ENCODE measurements at places on chromosomes 6 and 20.

DNA sequence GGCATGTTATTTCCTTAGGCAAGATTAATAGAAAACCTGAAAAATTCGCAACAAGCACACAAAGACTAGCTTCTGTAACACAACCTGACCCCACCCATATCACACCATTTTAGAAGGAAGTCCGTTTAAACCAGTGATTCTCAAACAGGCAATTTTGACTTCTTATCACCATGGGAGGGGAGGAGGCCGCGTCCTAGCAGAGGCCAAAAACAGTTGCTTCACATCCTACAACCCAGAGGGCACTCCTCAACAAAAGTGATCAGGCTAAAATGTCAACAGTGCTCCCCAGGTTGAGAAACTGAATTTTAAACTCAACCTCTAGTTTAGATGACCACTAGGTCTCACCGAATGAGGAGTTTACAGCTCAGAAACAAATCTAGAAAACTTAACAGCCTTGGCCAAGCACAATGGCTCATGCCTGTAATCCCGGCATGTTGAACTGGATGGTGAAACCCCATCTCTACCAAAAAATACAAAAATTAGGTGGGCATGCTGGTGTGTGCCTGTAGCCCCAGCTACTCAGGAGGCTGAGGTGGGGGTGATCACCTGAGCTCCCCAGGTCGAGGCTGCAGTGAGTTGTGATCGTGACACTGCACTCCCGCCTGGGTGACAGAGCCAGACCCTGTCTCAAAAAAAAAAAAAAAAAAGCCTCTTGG lies 3.4 kb downstream of the SNX5 start:
- H3K4me1 ChIP-seq, result peaks cover 64% of the 10 kb centered on the region
- no peaks in the 10 kb centered on the region for H3K27me3 ChIP-seq
- H3K4me3 ChIP-seq, result peak overlapping the region; percentile 87
- peak overlapping the region; percentile 96 for H3K27ac ChIP-seq

- peaks cover 18% of the 10 kb centered on the region for H3K4me1 ChIP-seq
- H3K36me3 ChIP-seq, result no peaks in the 10 kb centered on the region
- peaks cover 4% of the 10 kb centered on the region for H3K27me3 ChIP-seq
- no peak overlapping the region for H3K4me3 ChIP-seq
- DNase-seq, result no peak
Measured at GRCh38 chr6:90715093-90715655, 128.3 kb upstream of the MAP3K7 start.

GRCh38 chr20:48503166-48503815 lies 324.5 kb downstream of the PREX1 start:
- H3K4me3 ChIP-seq, result no peak overlapping the region
- no peak overlapping the region for H3K27ac ChIP-seq
- H3K36me3 ChIP-seq, result no peaks in the 10 kb centered on the region
- peaks cover 18% of the 10 kb centered on the region for H3K27me3 ChIP-seq

GRCh38 chr20:20130399-20130798 lies 78.1 kb downstream of the CFAP61 start:
- H3K27ac ChIP-seq, result no peak overlapping the region
- H3K4me3 ChIP-seq, result no peak overlapping the region
- peaks cover 7% of the 10 kb centered on the region for H3K36me3 ChIP-seq
- H3K4me1 ChIP-seq, result no peaks in the 10 kb centered on the region
- H3K27me3 ChIP-seq, result no peaks in the 10 kb centered on the region

- DNase-seq, result peak; percentile 31
- H3K27ac ChIP-seq, result peak overlapping the region; percentile 99
- peak overlapping the region; percentile 72 for H3K4me3 ChIP-seq
- no peaks in the 10 kb centered on the region for H3K27me3 ChIP-seq
Measured at GRCh38 chr20:53738039-53738944, 144.7 kb upstream of the ZNF217 start.

- H3K4me1 ChIP-seq, result peaks cover 2% of the 10 kb centered on the region
- peaks cover 13% of the 10 kb centered on the region for H3K27me3 ChIP-seq
- no peak overlapping the region for H3K27ac ChIP-seq
- no peak for DNase-seq
- H3K36me3 ChIP-seq, result peaks cover 3% of the 10 kb centered on the region
- H3K4me3 ChIP-seq, result no peak overlapping the region
Measured at GRCh38 chr20:33119725-33120720, 40.6 kb downstream of the BPIFB4 start.

GRCh38 chr6:26017632-26017966 lies 55.0 kb downstream of the TRIM38 start:
- no peaks in the 10 kb centered on the region for H3K27me3 ChIP-seq
- H3K36me3 ChIP-seq, result peaks cover 10% of the 10 kb centered on the region
- peak overlapping the region; percentile 64 for H3K4me3 ChIP-seq
- H3K27ac ChIP-seq, result peak overlapping the region; percentile 45
- no peak for DNase-seq

GRCh38 chr20:11521476-11522365 lies 396.0 kb upstream of the BTBD3 start:
- no peaks in the 10 kb centered on the region for H3K36me3 ChIP-seq
- no peaks in the 10 kb centered on the region for H3K27me3 ChIP-seq
- no peak overlapping the region for H3K4me3 ChIP-seq
- DNase-seq, result no peak
- H3K4me1 ChIP-seq, result no peaks in the 10 kb centered on the region

DNA sequence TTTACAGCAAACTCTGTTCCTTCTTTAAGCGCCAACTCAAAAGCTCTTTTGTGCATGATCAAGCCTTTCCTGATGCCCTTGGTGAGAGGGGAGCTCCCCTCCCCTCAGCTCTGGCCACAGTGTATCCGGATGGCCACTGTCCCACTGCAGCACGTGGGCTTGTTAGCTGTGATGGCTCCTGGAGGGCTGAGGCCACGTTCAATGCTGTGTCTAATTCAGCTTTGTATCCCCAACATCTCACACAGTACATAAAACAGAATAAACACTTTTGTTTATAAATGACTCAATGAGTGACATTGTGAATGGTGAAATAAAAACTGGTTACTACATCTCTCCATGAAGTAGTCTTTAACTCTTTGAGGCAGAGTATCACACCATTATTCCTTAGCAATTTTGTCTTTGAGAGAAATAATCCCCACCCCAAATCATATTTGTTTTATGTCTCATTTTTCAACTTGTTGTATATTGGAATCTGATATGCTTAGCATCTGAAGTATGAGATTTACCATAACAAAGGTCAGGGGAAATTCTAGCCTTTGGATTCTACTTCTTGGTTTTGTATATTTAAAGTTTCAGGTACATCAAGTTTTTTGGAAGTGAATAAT lies 44.5 kb downstream of the EDN1 start:
- DNase-seq, result no peak
- H3K27ac ChIP-seq, result no peak overlapping the region
- peaks cover 17% of the 10 kb centered on the region for H3K27me3 ChIP-seq
- H3K4me1 ChIP-seq, result peaks cover 26% of the 10 kb centered on the region
- no peak overlapping the region for H3K4me3 ChIP-seq
- peaks cover 1% of the 10 kb centered on the region for H3K36me3 ChIP-seq

DNA sequence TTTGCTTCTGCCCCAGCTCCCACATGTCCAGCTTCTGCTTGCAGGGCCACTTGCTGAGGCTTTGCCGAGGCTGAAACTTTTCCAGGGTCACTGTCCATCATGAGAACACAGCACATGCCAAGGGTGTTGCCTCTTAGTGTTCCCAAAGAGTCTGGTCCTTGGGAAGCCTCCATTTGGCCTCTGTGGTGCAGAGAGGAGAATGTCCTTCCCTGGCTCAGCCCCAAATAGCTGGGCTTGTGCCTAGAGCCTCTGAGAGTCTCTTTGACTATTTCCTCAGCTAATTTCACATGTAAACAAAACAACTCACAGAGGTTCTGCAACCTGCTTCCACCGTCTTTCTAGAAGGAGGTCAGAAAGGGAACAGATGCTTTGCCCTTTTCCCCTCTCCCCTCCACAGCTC lies 40.4 kb upstream of the RAB23 start:
- H3K4me1 ChIP-seq, result peaks cover 2% of the 10 kb centered on the region
- no peak overlapping the region for H3K27ac ChIP-seq
- no peaks in the 10 kb centered on the region for H3K27me3 ChIP-seq
- H3K36me3 ChIP-seq, result no peaks in the 10 kb centered on the region
- no peak for DNase-seq
- no peak overlapping the region for H3K4me3 ChIP-seq

- no peak overlapping the region for H3K27ac ChIP-seq
- no peak for DNase-seq
- H3K36me3 ChIP-seq, result peaks cover 7% of the 10 kb centered on the region
- H3K4me1 ChIP-seq, result no peaks in the 10 kb centered on the region
- H3K4me3 ChIP-seq, result no peak overlapping the region
Measured at GRCh38 chr6:12051861-12052368, 39.8 kb downstream of the HIVEP1 start.

- no peaks in the 10 kb centered on the region for H3K36me3 ChIP-seq
- no peak overlapping the region for H3K4me3 ChIP-seq
- H3K27ac ChIP-seq, result no peak overlapping the region
- no peaks in the 10 kb centered on the region for H3K27me3 ChIP-seq
- H3K4me1 ChIP-seq, result peaks cover 9% of the 10 kb centered on the region
Measured at GRCh38 chr6:106446983-106447382, 86.5 kb downstream of the CRYBG1 start.

DNA sequence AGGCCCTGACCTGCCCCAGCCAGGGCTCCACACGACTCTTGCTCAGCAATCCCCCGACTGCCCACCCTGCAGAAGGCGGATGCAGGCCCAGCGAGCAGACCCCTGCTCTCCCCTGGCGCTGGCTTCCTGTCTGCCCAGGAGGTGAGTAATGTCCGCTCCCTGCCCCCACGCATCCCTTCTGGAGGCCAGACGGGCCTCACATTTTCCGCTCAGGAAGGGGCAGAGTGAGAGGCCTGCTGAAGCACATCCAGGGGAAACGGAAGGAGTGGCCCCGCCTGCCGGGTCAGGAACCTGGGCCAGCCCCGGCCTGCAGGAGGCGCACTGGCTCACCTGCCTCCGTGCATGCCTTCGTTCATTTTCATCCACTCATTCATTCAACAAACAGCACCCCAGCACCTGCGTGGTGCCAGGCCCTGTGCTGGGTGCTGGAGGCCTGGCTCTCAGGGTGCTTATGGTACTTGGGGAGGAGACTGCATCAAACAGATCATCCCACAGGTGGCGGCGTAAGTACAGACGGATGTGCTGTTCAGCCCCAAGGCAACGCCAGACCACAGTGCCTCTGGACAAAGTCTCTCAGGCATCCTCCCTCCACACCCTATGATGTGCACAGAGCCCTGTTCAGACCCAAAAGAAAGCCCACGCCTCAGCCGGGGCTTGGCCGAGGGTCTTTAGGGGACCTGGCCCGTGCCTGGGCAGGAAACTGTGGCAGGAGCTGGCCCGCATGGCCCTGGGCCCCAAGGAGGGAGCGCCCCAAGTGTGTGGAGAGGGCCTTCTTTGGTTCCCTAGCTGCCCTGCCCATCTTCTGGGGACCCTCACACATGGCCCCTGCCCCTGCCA lies 112.1 kb downstream of the ASXL1 start:
- H3K4me1 ChIP-seq, result peaks cover 44% of the 10 kb centered on the region
- no peaks in the 10 kb centered on the region for H3K27me3 ChIP-seq
- DNase-seq, result no peak
- H3K36me3 ChIP-seq, result peaks cover 12% of the 10 kb centered on the region
- peak overlapping the region; percentile 19 for H3K27ac ChIP-seq

DNA sequence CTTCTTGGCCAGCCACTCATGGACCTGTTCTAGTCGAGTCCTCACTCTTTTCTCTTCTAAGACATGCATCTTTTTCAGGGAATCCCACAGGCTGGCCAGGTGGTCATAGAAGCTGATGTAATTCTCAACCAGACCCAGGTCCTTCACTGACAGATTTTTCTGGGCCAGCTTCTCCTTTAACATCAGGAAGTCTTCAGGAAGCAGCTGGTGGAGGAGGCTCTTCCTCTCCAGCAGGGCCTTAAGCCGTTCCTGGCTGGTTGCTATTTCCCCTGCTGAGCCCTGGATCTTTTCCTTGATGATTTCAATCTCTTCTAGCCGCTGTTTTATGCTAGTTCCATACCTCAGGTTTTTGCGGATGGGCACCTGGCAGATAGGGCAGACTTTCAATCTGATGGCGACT lies 28.6 kb downstream of the DDX27 start:
- H3K27ac ChIP-seq, result no peak overlapping the region
- no peak for DNase-seq
- peaks cover 21% of the 10 kb centered on the region for H3K36me3 ChIP-seq
- H3K27me3 ChIP-seq, result no peaks in the 10 kb centered on the region
- no peaks in the 10 kb centered on the region for H3K4me1 ChIP-seq
- no peak overlapping the region for H3K4me3 ChIP-seq

DNA sequence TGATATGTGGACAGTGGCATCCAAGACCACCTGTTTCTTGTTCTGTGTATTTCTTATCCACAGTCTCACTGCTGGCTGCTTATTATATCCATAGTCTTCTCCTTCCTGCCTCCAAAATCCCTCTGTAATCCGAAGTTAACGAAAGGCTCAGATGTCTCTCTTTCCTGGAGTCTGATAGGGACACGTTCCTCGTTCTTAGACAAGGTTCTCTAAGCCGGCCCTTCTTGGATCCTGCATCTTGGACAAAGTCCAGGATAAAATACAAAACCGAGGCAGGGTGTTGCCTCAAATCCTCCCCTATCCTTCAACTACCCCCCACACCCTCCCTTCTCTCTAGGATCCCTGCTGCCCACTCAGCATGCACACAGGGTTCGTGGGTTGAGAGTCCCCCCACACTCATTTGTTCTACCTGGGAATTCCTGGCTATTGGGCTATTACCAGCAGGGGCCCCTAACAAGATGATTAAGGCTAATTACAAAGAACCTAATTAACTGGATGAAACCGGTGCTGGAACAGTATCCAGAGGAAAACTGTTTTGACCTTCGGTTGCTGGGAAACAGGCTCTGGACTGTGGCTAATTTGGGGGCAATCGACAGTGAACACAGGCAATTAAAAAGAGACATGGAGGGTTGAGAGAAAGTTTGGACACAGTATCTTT lies 32.7 kb upstream of the MRPS10 start:
- peaks cover 5% of the 10 kb centered on the region for H3K36me3 ChIP-seq
- no peak overlapping the region for H3K27ac ChIP-seq
- H3K4me1 ChIP-seq, result no peaks in the 10 kb centered on the region
- H3K4me3 ChIP-seq, result no peak overlapping the region
- H3K27me3 ChIP-seq, result no peaks in the 10 kb centered on the region
- DNase-seq, result no peak

- DNase-seq, result no peak
- H3K27me3 ChIP-seq, result peaks cover 2% of the 10 kb centered on the region
- H3K27ac ChIP-seq, result no peak overlapping the region
- H3K4me3 ChIP-seq, result no peak overlapping the region
- no peaks in the 10 kb centered on the region for H3K4me1 ChIP-seq
Measured at GRCh38 chr6:73017476-73017875, 207.8 kb downstream of the KHDC1L start.

DNA sequence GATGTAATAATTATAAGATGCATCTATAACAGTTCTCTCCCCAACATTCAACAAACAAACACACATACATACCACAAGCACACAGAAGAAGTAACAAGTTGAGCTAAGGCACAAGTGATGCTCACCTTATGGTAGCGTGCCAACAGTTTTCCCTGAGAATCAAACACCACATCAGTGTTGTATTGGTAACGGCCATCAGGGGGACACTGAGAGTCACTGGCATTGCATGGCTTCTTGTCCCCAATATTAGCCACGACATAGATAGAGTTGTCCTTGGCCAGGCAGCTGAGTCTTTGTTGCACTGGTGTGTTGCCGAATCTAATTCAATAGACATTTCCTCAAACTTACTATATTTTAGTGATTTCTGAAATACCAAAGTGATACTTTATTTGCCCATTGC lies 14.8 kb upstream of the VNN1 start:
- no peaks in the 10 kb centered on the region for H3K27me3 ChIP-seq
